ENCODE measurements at places on chromosomes 3 and 15.

DNA sequence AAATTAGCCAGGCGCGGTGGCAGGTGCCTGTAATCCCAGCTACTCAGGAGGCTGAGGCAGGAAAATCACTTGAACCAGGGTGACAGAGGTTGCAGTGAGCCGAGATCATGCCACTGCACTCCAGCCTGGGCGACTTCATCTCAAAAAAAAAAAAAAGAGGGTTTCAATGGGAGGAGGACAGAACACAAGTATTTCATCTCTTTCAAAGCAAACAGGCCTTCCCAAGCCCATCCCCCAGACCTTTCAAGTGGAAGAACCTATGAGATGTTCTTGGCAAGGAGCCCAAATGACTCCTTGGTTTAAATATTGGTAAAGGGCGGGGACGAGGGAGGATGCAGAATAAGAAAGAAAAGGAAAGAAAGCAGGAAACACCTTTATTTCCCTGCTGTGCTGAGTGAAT lies 62.2 kb upstream of the MCF2L2 start:
- DNase-seq, result no peak

- DNase-seq, result no peak
These were observed 63.2 kb downstream of the IQGAP1 start for GRCh38 chr15:90451053-90451850.

DNA sequence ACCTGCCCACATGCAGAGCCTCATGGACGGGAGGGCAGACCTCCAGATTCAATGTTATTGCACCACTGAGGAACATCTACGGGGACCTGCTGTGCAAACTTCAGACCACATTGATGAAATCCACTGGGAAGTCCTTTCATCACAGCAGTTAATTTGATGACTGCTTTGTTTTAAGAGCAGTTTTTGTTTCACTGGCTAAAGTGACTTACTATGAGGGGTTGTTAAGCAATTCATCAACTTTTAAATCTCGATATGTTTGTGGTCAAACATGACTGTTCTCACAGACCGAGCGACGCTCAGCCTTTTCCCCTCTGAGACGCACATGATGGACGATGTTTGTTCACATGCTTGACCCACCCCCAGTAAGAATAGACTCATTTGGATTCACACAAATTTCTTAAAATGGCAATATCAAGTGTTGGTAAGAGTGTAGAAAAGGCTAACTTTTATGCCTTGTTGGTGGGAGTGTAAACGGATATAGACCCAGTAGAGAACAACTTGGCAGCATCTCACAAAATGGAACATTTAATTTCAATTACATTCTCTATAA lies 35.9 kb upstream of the IREB2 start:
- DNase-seq, result no peak

DNA sequence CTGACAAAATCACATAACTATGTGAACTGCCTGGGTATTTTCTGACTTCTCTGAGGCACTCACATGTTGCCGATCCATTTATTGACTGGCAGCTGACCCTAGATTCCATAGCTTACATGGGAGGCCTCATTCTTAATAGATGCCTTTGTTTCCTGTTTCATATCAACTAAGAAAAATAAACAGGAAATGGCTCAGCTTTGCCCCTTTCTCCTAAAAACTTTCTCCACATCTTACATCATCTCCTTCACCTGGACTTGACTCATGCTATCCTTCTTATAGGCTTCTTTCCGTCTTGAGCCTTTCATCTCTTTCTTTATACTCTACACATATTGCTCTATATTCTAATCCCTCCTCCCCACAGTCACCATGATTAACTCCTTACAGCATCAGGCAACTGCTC lies 38.0 kb downstream of the TXNRD3 start:
- DNase-seq, result no peak

- no peak for DNase-seq
These were observed 72.3 kb downstream of the ITGB5 start for GRCh38 chr3:124814620-124815421.

- peak; percentile 24 for DNase-seq
These were observed 29.4 kb downstream of the LYSMD4 start for GRCh38 chr15:99703603-99704443.

DNA sequence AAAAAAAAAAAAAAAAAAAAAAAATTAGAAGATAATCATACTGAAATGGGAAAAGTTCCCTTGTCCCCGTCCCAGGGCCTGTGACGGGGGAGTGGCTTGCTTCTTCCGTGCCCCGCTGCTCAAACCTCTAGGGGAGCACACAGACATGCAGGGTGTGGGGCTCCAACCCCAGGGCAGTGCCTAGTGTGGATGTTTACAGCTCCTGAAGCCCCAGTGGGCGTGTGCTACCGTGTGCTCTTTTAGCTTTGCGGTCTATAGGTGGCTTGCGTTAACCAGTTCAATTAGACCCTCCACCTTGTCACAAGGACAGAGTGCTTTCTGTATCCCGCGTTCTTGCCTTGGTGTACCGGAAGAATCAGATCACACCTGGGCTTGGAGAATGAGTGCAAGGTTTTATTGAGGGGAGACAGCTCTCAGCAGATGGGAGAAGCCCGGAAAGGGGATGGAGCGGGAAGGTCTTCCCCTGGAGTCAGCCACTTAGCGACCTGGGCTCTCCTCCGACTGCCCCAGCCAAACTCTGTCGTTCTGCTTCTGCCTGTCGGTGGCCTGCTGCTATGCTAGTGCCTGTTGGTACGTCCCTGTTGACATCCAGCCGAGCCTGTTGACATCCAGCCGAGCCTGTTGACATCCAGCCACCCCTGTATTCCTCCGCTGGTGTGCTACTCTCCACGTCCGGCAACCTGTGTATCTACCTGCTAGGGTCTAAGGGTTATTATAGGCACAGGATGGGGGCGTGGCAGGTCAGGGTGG lies 569.8 kb downstream of the VGLL3 start:
- DNase-seq, result no peak

DNA sequence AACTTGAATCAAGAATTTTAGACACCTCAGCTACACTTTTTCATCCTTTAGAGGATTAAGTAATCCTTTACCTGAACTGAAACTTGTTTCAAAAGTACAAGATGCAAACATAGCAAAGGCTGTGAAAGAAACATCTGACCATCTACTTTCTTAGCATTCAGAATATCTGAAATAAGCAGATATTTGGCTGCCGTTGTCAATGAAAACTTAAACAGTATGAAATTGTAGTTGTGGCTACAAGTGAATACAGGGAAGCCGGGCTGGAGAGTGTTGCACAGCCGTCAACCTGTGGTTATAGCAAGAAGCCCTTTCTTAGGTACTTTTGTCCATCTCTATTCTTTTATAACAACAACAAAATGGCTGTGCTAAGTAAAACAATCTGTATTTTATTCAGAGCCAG lies 6.9 kb upstream of the CX3CR1 start:
- DNase-seq, result no peak

DNA sequence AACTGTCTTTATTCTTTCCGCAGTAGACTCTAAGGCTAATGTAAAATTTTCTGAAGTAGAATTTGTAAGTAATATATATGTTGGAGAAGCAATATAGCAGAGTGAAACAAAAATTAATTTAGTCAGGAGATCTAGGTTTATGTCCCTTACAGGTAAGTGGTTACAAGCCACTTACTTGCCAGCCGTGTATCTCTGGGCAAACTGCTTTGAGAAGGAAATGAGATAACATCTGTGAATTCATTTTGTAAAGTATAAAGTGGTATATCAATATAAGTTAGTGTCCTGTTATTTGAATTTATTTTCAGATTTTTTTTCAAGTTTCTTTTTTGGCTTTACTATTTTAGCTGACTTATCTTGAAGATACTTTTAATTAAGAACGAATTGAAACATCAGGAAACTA lies 5.5 kb downstream of the DAZL start:
- DNase-seq, result no peak

DNA sequence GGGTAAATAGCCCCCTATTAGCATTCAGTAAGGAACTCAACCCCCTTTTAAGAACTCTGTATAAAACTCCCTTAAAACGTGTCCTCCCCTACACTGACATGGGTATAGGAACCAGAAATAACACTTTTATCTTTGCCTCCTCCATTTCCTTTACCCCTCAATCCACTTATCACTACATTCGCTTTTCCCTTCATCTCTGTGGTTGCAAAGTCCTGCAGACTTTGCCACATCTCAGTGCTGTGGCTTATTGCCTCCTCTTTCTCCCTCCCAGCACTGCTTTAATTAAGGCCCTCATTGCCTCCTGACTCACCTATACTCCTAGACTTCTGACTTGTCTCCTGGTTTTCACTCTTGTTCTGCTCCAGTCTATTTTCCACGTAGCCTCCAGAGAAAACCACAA lies 94.3 kb upstream of the GADL1 start:
- DNase-seq, result no peak

- DNase-seq, result no peak
These were observed 695.0 kb upstream of the GRM7 start for GRCh38 chr3:6165951-6166350.

- no peak for DNase-seq
These were observed 353.6 kb upstream of the SLCO3A1 start for GRCh38 chr15:91499774-91500383.

- no peak for DNase-seq
These were observed 13.1 kb upstream of the SKOR1 start for GRCh38 chr15:67812241-67812644.

DNA sequence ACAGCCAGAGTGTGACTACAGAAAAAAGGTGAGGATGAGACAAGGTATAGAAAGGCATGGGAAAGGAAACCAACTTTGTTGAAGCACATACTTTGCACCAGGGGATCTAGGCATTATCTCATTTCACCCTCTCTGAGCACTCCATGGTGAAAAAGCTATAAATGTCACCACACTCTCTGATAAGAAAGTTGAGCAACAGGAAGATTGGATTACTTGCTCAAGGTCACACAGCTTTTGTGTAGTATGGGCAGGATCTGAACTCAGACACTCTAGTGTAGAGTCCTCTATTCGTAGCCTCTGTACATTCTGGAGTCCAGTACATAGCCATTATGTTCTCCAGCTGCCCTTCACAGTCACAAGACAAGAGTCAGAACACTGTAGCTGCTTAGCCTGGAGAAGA lies 163.4 kb upstream of the SEMA6D start:
- DNase-seq, result no peak

- no peak for DNase-seq
These were observed 37.1 kb downstream of the QTRT2 start for GRCh38 chr3:114093596-114093995.

GRCh38 chr3:190424108-190424477 lies 25.6 kb downstream of the TMEM207 start:
- no peak for DNase-seq
